ENCODE measurements at places on chromosomes 6 and 20.

DNA sequence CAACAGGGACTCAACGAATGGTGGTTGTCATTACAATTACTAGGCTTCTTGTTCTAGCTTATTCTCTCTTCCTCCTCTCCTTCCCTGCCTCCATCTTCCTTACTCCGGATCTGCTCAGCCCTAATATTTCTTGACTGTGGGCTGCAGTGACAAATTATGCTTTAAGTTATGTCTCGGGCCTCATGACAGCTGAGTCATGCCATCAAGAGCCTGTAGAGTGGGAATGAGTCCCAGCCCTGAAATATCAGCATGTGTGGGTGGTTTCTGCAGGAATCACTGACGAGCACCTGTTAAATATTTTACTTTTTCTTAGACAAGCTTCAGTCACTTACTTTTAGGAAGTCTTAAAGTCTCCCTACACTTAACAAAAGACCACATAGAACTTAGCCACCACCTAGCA lies 83.1 kb upstream of the CBLN4 start:
- DNase-seq, result no peak

DNA sequence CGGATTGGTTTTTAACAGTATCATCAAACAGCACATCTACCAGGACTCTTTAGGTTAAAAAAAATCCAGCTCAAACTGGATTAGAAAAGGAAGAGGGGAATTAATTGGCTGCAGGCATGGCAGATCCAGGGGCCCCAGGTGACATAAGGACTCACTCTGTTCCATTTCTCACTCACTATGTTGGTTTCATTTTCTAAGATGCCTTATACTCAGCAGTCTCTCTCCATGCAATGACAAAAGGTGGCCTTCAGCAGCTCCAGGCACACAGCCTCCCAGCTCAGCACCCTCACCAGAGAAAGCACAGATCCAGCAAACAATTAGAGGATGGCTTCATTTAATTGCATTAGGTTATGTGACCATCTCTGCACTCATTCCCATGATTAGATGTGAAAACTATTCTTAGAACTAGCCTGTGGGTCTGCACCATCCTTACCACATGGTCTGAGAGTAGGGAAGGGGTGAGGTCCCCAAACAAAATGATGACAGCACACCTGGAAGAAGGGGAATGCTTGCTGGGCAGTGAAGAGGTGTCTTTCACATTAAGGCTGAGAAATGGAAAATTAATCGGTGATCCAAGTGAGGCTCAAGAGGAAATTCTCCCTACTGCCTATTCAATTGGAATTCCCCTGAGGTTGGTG lies 243.1 kb downstream of the CDH26 start:
- no peak for DNase-seq

DNA sequence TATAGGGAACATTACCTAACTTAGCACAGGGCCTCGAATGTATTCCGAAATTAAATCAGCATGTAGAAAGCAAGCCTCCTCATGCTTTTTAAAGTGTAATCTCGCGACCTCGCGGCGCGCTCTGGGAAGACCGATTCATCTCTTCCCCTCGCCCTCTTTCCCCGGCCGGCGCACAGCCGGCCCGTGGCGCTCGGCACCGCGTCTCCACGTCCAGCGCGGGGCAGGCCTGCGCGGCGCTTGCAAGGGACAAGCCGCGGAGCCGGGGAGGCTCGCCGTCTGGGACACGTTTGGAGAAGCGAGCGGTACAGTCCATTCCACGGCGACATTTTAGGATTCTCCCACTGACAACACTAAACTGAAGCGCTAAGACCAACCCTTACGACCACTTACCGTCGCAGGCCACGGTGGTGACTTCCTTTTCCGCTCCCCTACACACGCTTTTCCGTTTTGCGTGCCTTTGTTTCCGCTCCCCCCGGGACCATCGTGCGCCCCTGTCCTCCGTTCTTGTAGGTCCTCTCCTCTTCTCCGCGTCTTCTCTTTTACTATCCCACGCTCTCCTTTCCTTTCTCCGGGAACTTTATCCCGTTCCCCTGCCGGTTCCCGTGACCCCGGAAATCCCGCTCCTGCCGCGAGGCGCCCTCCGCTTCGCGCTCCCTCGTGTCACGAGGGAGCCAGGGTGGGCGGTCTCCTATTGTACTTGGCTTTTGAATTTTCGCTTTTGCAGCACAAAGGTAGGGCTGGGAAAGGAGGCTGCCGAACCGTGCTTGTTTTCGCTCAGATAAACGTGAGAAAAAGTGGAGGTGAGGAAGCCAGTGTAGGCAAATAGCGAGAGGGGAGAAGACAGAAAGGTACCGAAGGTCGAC lies at the start of gene ECHDC1:
Gene ECHDC1, minus strand, starts transcription at position 664 of the 863 bp plus-strand sequence. CDS start 12,581 bp downstream, outside the sequence.
- peak; percentile 61 for DNase-seq

GRCh38 chr6:30465595-30466306 lies 23.6 kb upstream of the HLA-E start:
- no peak for DNase-seq

DNA sequence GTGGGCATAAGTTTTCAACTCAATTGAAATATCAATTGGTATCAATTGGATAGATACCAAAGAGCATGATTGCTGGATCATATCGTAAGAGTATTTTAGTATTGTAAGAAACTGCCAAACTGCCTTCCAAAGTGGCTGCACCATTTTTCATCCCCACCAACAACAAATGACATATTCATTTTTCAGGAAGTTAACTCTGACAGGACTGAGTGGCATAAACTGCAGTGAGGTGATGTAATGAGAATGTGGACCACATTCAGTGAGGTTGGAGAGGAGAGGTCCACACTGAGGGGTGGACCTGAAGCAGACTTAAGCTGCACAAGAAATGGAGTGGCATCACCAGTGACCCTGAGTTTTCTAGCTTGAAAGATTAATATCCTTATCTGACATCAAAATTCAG lies 11.6 kb upstream of the CALHM6 start:
- no peak for DNase-seq

GRCh38 chr20:24043294-24043693 lies 54.7 kb upstream of the GGTLC1 start:
- no peak for DNase-seq

GRCh38 chr6:38701551-38701950 lies 1.4 kb downstream of the GLO1 start:
- no peak for DNase-seq

GRCh38 chr6:169223006-169223405 lies 30.6 kb downstream of the THBS2 start:
- no peak for DNase-seq

DNA sequence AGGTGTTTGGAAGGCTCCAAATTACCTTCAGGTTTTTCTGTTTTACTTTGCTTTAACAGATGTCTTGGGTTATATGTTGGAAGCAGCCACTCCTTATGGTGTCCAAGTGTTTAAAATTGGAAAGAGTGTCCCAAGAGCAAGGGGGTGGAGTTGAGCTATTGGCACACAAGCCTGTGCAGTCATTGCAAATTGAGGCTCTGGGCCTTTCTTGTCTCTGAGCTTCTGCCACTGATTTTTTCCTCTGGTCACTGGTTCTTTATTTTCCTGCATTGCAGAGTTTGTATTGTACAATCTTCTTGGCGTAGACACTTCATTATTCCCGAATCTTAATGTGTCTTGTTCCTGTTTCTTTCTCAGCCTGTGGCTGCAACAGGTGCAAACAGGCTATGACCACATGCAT lies 598.8 kb downstream of the RNF144B start:
- no peak for DNase-seq

DNA sequence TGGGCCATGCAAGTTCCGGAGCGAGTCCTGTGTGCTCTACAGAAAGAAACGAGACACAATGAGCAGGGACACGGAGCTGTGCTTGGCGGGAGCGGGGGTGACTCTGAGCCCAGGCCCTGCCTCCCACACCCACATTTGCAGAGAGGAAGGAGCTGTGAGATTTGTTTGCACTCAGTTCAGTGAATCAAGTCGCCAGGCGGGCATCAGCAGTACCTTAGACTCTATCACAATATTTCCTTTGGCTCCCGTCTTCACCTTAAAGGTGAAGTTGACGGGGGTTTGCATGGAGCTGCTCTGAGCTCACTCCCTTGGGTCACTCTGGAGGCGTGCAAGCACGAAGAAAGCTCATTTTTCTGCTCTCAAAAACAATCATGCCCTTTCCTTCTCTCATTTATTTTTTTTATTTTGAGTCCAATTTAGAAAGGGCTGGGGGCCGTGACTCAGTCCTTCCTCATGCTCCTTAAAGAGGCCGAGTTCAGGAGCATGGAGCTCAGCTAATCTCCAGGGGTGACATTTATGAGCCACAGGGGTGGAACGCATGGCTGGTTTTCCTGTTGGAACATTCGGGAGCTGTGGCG lies 188.2 kb downstream of the NFATC2 start:
- peak; percentile 72 for DNase-seq

DNA sequence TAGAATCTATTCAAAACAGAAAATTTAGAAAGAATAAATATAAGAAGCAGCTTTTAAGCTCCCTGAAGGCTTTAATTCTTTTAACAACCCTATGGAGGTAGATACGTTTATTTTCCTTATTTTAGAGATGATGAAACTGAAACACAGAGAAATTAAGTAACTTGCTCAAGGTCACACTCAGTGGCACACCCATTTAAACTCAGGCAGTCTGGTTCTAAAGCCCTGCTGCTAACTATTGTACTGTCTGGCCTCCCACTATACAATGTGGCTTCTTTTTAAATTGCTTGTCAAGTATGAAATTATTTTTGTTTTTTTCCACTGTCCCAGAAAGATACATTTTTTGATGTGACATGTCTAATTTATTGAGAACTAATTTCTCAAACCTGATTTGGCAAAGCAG lies 55.7 kb downstream of the FAM217A start:
- no peak for DNase-seq

DNA sequence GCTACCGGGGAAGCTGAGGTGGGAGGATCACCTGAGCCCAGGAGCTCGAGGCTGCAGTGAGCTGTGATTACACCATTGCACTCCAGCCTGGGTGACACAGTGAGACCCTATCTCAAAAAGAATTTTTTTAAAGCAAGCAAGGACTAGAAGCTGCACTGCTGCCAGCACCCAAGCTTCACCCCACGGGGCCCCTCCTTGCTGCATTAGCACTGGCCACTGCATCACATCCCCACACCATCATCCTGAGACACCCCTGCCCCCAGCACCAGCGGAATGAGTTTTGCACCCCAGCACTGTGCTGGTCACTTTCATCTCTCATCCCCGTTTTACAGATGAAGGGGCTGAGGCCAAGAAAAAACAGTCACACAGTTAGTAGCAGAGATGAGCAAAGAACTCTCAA lies 30.9 kb downstream of the TBC1D7 start:
- no peak for DNase-seq

GRCh38 chr6:32416036-32416435 lies 9.1 kb upstream of the BTNL2 start:
- DNase-seq, result no peak

DNA sequence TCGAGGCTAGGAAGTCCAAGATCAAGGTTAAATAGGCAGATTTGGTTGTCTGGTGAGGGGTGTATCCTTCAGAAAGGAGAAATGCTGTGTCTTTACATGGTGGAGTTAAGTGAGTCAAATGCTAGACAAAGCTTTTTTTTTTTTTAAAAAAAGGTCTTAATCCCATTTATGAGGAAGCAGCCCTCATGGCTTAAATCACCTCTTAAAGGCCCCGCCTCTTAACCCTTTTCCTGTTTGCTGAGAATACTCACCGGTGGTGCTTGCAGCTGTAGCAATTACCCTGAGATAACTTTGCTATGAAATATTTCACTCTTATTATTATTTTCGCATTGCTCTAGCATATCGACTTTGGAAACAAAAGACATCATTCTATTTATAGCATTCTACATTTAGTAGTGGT lies 30.8 kb downstream of the FBXO30 start:
- no peak for DNase-seq

- DNase-seq, result no peak
Measured at GRCh38 chr6:40799296-40800140, 212.4 kb upstream of the LRFN2 start.

Data from A172 (cell line).